ENCODE measurements at places on chromosomes 2 and 18.

DNA sequence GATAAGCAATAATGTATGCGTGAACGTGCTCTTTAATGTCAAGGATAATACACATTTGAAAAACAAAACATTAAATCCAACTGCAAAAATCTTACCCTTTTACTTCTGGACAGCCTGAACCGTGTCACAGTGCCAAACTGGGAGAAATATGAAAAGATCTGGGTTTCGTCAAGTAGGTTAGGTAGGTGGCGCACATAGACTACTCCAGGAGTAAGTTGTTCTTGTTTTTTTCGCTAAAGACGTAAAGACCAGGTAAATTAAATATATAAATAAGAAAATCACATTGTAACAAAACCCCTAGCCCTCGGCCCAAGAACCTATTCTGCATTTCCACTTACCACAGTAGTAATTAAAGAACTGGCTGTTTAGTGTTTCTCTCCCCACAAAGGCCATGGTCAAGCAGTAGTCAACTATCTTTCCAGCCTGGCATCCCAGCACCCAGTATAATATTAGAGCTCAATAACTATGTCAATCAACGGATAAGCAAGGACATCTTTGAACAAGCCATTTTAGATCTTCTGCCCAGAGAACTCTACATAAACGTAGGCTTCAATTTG, 1.1 kb downstream of the NIFK start:
- DNase-seq, result no peak

DNA sequence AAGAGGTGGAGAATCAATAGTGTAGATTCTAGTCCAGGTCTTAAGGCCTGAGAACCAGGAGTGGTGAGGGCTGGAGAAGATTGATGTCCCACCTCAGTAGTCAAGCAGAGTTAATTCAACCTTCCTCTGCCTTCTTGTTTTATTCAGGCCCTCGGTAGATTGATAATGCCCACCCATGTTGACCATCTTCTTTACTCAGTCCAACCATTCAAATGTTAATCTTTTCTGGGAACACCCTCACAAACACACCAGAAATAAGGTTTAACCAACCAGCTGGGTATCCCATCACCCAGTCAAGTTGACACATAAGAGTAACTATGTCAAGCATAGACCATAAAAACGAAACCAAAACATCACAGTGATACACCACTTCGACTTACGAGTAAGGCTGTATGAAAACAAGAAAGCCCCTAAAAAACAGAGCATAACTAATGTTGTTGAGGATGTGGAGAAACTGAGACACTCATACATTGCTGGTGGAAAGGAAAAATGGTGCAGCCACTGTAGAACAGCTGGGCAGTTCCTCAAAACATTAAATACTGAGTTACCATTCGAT, 57.5 kb downstream of the SLC35F5 start:
- DNase-seq, result no peak

- DNase-seq, result no peak
These were observed 103.7 kb upstream of the PXDN start for GRCh38 chr2:1847846-1848598.

DNA sequence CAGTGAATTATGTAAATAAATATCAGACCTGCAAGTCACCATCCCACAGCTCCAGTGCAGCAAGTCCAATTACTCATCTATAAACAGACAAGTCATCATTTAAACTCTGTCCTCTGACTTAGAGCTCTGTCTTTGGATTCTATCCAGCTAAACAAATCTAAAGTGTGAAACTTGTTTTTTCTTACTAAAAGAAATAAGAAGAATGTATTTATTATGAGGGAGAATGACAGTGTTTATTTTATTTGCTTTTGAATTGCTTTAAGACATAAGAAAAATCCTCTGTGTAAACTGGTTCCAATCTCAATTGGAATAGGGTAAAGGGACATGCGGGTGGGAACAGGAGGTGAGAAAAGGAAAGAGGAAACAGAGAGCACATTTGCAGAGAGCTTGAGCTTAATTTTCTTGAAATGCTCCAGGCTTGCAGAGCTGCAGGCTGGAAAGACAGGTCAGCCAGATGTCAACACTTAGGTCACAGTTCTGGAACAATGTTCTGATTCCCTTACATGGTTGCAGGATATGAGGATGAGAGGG, 355.8 kb downstream of the MEIS1 start:
- no peak for DNase-seq

- DNase-seq, result no peak
These were observed 26.2 kb upstream of the KCNG2 start for GRCh38 chr18:79771446-79772107.

- no peak for DNase-seq
These were observed 99.6 kb downstream of the KLF7 start for GRCh38 chr2:207066166-207066565.

DNA sequence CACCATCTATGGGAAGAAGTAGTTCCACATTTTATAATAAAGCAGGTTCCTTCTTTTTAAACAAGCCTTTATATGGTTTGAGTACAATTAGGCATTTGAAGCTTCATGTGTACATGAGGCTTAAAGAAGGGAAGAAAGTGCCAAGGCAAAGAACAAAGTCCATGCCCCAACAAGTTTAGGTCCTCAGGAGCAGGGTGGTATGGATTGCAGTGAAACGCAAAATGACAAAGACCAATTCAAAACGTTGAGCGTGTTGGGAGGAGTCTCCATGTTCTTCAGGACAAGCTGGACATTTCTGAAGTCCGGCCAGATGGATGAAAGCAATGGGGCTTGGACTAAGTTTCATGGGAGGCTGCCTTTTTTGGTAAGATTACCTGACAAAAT, 78.8 kb upstream of the FZD5 start:
- DNase-seq, result no peak

GRCh38 chr2:156739301-156739700, 303.1 kb downstream of the GPD2 start:
- no peak for DNase-seq

- DNase-seq, result no peak
These were observed 120.1 kb downstream of the NUP35 start for GRCh38 chr2:183244300-183244844.

GRCh38 chr2:52779446-52779845, 988.2 kb upstream of the CHAC2 start:
- DNase-seq, result no peak

DNA sequence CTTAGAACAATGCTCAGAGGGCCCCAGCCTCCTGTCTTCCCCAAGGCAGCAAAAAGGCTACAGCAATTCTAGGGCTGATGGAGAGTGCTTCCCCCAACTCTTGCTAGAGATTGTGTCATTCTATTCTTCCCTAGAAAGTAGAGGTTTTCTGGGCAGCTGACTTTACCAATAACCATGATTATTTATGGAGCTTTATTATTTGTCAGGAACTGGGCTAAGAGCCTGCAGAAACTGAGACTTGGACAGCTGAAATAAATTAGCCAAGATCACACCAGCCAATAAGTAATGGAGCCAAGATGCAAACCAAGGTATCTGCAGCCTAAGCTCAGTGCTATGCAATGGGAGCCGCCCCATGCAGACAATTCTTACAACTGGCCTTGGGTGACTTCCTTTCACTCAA, 84.8 kb downstream of the CCBE1 start:
- DNase-seq, result no peak

DNA sequence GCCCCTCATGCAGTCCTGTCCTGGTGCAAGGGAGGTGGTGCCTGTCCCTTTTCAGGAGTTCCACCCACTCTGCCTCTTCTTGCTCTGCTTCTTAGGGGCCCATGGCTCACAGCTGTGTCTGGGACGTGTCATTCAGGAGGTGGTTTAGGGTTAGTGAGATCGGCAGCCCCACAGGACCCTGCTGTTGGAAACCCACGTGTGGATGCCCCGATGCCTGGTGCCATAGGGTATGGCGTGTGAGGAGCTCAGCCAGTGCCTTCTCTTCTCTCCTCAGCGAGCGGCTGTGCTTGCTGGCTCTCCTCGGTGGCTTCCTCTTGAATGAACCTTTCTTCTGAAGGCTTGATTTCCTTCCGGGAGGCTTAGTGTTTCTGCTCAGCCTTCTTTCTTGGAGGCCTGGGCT, 55.2 kb downstream of the LDLRAD4 start:
- DNase-seq, result no peak

- DNase-seq, result no peak
These were observed 172.3 kb downstream of the CDH2 start for GRCh38 chr18:28004606-28005005.

DNA sequence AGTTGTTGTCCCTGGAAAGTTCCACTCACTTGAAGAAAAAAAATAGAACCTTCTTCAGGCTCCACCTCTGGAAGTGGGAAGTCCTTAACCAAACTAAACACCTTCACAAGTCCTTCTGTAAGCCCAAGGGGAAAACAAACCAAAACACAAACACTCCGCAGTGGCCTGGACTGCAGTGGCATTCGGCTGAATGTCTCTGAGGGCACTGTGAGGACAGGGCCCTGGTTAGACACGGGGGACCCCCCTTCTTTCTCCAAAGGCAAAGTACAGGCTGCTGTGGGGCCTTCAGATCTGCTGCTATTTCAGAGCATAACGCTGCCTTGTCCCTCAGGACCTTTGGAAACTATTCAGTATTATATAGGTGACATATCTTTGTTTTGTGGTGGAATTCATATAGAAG, 28.1 kb downstream of the FOSL2 start:
- no peak for DNase-seq

DNA sequence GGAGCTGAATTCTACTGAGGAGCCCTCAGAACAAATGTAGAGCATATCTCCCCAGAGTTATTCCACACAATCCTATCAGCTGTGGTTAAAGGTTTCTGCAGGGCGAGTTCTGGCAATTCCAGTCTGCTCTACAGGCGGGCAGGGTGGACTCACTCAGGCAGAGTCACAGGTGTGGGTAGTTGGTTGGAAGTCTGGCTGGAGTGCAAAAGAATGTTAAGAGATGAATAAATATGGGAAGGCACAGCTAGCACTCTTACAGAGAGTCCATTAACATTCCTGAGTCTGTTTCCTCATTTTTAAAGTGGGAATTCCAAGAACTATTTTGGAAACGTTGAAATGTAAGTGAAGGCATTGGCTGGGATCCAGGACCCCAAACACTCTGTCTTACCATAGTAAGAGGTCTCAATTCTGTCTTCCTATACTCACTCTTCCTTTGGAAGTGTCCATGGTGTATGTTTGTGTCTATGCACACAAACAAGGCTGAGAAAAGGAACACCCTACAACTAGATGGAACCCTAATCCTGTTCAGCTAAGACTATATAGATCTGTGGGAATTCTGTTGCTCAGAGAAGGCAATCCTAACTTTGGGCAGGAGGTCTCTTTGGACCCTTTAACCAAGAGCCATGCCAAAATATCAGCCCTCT, 63.3 kb upstream of the AQP4 start:
- no peak for DNase-seq

GRCh38 chr2:52454962-52455361, 1312.6 kb upstream of the CHAC2 start:
- DNase-seq, result no peak

DNA sequence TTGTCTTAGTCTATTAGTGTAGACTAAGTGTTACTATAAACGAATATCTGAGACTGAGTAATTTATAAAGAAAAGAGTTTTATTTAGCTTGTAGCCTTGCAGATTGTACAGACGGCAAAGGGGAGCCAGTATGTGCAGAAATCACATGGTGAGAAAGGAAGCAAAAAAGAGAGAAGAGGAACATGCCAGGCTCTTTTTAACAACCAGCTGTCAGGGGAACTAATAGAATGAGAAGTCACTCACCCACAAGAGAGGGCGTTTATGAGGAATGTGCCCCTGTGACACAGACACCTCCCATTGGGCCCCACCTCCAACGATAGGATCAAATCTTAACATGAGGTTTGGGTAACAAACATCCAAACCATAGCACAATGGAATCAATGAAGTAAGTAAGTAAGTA, 20.6 kb upstream of the ZNF804A start:
- DNase-seq, result no peak

- no peak for DNase-seq
These were observed 306.2 kb upstream of the ZEB2 start for GRCh38 chr2:144826105-144826504.

- no peak for DNase-seq
These were observed 36.8 kb upstream of the GPR17 start for GRCh38 chr2:127609031-127609751.

DNA sequence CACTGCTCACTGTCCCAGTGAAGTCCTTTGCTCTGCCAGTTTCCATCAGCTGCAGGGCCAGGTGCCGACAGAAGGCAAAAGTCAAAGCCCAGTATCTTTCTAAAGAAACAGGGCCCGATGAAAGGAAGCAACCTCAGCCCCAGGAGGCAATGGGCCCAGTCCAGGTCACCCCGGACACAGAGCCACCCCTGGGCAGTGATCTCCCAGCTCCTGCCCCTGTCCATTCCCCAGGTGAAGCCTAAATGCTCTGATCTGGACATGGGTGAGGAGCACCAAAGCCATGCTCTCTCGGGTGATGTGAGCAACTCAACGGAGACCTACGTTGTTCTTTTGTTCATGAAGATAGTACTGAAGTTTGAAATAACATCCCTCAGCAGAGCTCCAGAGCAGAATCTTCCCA, 61.6 kb downstream of the HDAC4 start:
- DNase-seq, result no peak

- DNase-seq, result no peak
These were observed 3.3 kb downstream of the ARL5A start for GRCh38 chr2:151824886-151825285.

GRCh38 chr2:237720444-237720843, 78.1 kb upstream of the RBM44 start:
- DNase-seq, result no peak

DNA sequence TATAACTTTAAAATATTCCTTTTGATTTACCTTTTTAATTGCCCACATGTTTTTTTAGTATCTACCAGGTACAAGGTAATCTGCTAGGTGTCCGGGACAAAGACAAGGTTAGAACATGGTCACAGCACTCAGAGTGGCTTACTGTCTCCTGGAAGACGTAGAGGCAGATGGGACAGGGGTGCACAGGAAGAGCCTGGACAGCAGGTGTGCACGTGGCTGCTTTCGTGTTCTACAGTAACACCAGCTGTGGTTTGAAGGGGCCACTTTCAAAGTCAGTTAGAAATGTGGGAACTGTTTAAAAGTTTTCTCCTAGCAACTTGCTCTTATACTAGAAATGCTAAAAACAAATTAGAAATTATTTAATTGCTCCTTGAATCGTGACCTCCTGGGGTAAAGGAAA, 102.9 kb upstream of the ALPP start:
- no peak for DNase-seq

DNA sequence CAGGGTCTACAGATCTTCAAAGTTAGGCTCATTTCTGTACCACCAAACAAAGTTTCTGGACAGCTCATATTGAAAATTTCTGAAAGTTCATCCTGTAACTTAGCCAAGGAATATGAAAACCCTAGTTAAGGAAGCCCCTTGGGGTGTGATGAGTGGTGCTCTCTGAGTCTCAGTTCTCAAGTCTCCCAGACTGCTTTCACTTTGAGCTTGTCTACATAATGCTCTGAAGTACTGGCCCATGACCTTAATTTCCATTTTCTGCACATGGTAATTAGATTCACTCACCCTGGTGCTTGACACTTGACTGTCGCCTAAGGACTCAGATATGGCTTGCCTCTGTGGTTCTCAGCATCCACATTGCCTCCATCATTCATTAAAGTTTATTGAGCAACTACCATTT, 51.7 kb upstream of the SATB2 start:
- no peak for DNase-seq

- no peak for DNase-seq
These were observed 20.6 kb downstream of the CEP192 start for GRCh38 chr18:13011719-13012118.
